Fibroblast of skin of left quadriceps (primary cell): ENCODE measurements at places on chromosomes 1 and 21.

GRCh38 chr1:13585612-13585991, 2.0 kb downstream of the PDPN start:
- DNase-seq = no peak

DNA sequence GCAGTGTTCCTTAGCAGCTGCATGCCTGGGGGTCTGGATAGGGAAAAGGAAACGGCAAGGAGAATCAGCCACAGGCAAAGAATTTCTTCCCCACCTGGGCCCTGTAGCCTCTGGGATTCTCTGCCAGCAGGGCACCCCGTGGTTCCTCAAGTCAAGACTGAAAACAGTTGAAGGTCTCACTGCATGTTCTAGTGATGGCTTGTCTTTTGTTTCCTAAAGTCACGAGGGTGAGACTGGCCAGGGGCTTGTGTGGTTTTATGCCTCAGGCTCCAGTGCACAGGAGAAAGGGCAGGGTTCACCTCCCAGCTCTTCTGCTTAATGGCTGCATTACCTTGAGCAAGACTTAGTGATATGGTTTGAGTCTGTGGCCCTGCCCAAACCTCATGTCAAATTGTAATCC, 53.2 kb upstream of the B3GALT5 start:
- DNase-seq = no peak

DNA sequence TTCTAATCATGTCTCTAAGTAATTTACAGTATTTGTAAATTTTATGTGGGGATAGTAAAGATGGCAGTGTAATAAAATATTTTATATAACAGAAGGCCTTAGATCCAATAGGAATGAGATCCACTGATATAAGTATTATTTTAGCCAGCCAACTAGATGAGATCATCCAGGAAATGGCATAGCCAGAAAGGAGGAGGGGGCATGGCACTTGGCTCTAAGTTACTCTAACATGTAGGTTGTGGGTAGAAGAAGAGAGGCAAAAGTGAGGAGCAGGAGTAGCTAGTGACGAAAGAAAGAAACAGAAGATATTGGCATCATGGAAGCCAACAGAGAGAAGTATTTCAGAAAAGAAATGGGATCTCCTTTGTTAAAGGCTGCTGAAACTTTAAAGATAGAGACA, 426.1 kb downstream of the PTPRC start:
- no peak for DNase-seq

GRCh38 chr1:247531937-247532336, 4.3 kb downstream of the OR2C3 start:
- no peak for DNase-seq

DNA sequence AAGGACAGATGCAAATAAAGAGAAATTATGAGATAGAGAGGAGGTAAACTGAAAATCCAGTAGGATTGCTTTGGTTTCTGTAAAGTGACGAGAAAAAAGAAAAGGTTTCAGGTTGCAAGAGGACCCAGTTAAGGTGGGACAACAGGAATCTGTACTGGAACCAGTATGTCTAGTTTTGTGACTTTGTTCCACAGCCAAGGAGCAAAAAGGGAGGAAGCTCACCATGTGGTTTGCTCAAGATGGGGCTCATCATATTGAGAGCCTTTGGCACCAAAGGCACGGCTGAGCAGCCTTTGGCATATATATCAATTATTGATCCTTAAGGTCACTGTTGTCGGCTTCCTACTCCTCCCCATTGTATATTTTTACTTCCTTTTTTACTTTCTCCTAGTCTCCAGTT, 1.8 kb upstream of the ZDHHC18 start:
- no peak for DNase-seq

- DNase-seq = no peak
Measured at GRCh38 chr1:100219883-100220282, 29.8 kb downstream of the DBT start.

DNA sequence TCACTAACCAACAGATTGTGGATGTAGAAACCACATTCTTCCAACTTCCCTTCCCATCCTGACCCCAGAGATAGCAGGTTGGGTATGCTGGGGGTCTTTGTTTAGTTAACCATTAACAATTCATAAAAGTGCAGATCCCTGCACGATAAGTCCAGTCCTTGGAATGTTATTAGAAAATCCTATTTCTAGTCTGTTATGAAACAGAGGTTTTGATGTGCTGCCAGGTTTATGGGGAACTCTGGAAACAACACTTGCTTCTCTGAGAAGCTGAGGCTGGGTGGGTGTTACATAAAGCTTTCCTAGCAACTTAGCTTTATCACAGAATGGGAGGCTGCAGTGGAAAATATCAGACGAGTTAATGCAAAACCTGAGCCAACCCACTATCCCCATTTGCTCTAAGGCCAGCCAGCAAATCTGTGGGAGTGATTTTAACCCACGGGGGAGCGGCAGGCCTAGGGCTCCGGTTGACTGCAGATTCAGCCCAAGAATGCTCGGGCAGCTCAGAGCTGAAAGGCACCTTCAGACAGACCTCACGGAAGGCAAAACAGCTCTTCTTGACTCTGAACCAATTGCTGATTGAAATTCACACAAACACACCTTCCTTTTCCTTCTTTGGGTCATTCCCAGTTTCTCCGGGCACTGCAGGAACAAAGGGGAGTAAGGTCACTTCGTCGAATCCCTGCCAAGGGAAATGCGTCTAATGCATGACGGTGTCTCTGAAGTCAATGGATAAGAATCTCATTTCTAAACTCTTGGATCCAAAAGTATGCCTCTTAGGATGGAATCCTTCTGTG, 111.7 kb upstream of the IRF2BP2 start:
- DNase-seq = peak; percentile 88

DNA sequence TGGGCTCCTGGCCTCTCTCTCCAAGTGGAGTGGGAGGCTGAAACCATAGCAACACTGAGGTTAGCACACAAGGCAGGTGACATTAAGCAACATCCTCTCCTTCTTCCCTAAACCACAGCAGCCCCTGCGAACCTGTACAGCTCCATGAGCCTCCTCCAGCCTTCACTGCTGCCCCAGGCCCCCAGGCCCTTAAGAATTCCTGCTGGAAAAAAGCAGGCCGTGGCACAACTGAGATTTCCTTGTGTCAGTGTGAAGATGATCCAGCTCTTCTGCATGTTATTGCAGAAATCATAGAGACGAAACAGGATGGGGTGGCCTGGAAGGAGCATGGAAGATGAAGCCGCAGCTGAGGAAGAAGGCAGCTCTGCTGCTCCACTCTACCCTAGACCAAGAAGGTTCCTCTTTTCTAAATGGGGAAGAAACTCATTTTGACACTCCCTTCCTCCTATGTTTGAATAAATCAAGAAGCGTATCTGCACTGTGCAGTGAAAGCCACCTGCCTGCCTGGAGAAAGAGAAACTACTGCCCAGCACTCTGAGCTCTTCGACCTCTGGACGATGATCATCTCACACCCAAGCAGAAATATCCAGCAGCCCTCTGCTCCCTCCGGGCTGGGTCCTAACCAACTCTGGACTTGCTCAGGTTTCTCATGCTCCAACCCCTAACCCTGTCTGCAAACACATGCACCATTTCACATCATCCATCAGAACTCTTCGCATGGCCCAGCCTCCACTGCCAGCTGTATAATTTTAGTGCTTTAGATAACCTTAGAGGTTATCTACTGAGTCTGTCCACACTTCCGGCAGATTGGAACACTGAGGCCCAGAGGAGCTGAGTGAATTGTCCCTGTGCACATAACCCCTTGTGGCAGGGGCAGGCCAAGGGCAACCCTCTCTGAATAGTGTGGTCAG, 20.7 kb downstream of the SH3BP5L start:
- DNase-seq = no peak

DNA sequence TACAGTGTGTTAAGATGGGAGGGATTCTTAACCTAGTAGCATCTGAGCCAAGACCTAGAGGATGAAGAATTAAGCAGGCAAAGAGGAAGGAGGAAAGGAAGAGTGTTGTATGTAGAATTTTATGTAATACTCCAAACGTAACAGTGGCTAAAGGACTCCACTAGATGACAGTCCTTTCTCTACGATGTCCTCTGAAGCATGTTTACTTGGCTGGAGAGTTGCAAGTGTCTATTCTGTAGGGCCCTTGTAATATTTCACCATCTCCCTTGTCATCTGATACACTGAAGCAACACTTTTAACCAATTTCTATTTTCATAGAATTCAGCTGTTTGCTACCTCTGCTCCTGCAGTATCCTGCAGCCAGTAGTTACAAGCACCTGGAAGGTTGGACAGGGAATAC, 2.2 kb upstream of the YBX1 start:
- DNase-seq = no peak

DNA sequence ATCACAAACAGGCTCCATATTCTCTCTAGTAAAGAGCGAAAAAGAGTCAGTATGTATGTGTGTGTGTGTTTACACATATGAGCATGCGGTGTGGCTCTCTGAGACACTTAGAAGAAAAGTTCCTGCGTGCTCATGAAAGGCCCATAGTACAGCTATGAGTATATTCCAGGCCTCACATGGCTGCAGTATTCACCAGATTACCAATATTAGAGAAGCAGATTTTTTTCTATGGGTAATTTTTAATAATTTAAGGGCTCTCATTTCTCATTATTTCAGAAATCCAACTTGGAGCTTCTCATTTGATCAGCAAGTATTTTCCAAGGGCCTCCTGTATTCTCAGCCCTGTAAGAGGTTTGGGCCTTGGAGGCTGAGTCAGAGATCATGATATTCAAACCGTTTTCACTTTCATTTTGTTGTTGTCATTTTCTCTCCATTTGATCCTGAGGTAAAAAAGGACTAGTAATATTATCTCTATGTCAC, 232.9 kb upstream of the SGIP1 start:
- DNase-seq = no peak

DNA sequence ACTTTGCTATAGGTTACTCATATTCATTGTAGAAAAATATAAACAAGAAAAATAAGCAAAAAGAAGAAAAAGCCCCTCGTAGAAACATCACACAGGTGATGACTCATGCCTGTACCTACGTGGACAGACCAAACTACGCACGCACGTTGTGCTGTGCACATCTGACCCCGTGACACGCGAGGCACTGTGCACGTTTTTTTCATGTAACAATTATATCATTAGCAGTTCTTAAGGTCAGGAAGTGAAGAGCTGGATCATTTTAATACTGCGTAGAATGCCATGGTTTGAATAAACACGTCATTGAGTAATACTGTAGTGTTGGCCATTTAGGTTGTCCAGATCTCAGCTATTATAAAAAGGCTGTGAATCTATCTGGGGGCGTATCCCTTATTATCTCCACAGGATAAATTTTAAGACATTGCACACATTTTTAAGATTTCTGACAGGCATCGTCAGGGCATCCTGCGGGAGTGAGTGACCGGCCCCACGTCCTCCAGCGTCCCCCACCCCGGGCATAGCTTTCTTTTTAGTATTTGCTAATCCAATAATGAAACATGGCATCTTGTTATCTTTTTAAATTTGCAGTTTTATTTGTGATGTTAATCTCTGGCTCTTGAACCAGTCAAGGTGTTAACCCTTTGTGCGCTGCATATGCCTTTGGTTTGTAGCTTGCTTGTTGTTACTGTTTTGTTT, 23.4 kb upstream of the ADARB1 start:
- DNase-seq = no peak

GRCh38 chr21:17501107-17502006, 11.5 kb upstream of the CXADR start:
- DNase-seq = no peak

GRCh38 chr1:8092657-8093056, 66.5 kb upstream of the ERRFI1 start:
- no peak for DNase-seq

GRCh38 chr1:232555494-232556210, 74.3 kb downstream of the SIPA1L2 start:
- DNase-seq = no peak

- peak; percentile 91 for DNase-seq
Measured at GRCh38 chr1:169113613-169114119, 7.2 kb downstream of the ATP1B1 start.

DNA sequence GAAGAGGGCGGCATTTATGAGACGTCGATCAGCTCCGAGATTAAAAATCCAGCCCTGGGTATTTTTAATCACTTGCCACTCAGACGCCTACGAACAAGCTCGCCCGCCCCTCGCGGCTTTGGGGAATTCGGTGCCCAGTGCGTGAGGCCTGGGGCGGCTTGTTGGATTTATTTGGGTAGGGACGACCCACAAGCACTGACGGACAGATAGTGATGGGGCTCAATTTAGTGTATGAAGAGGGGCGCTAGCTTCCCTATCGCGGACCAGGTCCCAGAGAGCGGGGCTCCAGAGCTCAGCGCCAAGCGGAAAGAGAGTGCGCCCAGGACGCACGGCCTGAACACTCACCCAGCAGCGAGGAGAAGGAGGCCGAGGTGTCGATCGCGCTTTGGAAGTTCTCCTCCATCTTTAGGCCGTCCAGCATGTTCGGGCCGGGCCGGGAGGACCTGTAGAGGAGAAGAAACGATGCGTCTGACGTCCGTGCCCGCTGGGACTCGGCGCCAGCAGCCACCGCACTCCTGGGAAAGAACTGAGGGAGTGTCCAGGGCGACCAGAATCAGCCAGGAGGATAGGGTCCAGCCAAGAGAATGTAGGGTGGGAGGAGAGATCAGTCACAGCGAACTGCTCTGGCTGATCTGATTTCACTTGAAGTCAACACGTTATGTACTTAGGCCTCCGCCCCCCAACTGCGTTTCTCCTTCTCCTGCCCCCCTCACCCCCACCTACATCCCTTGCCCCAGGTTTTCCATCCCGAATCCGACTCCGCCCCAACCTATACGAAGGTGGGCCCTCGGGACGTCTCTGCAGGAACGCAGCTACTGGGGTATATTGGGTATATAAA, 1.2 kb downstream of the LMX1A start:
- no peak for DNase-seq

DNA sequence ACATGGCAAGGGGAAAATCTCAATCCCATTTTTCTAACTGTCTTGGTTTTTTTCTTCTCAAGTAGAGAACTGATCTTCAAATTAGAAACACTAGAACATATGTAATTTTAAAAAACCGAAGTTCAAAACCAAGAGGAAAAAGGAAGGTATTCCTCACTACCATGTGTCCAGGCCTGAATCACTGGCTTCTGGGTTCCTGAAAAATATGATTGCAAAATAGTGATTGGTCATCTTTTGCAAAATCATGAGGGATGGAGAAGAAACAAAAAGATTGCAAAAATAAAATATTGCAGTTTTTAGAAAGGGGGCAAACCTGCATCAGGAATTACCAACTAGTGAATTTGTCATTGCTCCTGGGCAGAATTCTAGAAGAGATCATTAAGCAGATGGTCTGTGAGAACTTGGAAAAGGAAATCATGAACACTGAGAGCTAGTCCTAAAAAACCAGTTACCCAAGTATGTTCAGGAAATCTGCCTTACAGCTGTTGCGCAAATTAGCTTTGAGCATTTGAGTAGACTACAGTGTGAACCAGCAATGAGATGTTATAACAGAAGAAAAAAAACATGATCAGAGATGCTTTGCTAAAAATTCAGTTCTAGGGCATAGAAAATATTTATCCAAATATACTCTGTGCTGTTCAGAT, 49.4 kb downstream of the SPATA46 start:
- no peak for DNase-seq

DNA sequence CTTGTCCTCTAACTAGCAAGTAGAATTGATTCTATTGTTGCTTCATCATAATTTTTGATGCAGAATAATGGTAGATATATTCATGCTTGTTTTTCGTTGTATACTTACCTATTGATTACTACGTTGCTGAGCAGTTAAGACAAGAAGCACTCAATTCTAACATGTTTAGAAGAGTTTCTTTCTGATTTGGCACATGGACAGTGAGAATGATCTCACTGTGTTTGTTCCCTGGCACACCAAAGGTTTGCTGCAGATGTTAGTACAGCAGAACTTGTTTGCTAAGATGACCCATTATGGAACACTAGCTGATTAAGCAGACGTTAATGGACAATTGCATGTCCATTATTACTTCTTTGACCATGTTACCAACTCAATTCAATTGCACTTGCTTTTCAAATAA, 184.7 kb upstream of the SGIP1 start:
- no peak for DNase-seq

- no peak for DNase-seq
Measured at GRCh38 chr21:44295163-44295573, 4.7 kb upstream of the PFKL start.

- no peak for DNase-seq
Measured at GRCh38 chr1:34591751-34592629, 162.9 kb upstream of the GJB5 start.
